NCI-H748 treated with DMSO at 0.1 percent for 48 hours (cell line): ENCODE measurements at places on chromosomes 11 and 22.

GRCh38 chr11:17498475-17498874 is 21.8 kb upstream of the ABCC8 start:
- DNase-seq = no peak

GRCh38 chr11:2114430-2115241 is 24.6 kb downstream of the IGF2 start:
- DNase-seq = no peak

DNA sequence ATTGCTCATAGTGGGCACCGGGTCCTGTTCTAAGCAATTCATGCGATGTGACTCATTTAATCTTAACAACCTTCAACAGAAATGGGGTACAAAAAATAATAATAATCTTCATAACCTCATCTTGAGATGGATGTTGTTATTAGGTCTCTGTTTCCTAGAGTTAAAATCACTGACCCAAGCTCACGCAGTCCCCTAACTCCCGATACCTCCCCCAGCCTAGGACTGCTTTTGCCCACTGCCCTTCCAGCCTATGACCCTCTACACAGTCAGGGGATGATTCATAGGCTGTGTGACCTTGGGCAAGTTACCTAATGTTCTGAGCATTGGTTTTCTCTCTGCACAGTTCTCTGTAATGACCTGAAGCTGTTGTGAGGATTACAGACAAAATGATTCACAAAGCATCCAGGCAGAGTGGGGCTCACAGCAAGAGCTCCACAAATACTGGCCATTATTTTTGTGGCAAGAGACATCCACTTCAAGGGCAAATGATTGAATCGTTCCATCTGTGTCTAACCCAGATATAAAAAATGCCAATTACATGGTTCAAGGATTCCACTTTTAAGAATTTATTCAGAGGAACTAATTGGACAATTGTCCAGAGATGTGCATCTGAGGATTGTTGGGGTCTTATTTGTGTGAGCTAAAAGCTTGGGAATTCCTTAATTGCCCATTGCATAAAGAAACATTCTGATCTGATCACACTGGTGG is 20.0 kb downstream of the MTFP1 start:
- no peak for DNase-seq

DNA sequence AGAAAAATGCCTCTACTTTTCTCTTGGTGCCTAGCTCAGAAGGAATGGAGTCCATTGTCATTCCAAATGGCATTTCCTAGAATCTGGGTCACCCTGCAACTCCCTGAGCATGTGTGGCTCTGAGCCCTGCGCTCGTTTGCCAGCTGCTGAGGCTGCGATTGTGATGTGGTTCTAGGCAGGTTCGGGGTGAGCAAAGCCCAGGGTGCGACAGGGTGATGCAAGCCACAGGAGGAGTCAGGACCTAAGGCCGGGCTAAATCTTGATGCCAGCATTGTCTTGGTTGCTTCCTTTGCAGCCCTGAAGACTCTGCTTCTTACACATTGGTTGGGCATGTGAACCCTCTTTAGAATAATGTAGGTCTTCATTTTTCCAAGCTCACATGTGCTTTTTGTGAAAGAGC is 131.0 kb downstream of the MORC2 start:
- no peak for DNase-seq

DNA sequence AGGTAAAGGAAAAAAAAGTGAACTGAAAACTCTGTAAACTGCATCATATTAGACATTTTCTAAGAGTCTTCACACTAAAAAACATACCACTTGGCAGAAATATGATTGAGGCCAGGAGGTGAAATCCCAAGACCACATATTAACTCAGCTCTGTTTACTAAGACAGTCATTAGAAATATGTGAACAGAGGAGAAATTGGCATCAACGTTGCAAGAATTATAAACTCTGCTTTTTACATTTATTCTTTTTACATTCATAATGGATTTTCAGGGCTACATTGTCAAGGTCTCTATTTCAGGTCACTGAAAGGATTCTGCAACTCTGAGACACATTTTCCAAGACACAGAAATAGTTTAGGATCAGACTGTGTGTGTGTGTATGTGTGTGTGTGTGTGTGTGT is 1364.0 kb downstream of the LRRC4C start:
- DNase-seq = no peak

DNA sequence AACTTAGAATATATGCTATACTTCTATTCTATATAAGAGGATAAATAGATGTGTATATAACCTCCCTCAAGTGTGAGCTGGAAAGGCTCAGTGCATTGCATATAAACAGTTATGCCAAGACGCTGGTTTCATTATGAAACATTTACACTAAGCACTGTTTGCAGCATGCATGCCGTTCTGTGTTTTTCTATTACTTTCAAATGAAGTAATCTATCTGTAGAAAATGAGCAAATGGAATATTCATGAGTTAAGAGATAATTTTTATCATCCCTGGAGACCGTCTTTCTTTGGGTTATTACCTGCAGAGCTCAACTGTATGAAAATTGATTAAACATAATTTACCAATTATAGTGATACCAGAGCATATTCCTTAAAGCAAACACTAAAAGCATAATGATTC is 925.7 kb upstream of the CCDC90B start:
- DNase-seq = no peak

- no peak for DNase-seq
Observed at GRCh38 chr11:6968816-6969215, 42.6 kb downstream of the ZNF215 start.

DNA sequence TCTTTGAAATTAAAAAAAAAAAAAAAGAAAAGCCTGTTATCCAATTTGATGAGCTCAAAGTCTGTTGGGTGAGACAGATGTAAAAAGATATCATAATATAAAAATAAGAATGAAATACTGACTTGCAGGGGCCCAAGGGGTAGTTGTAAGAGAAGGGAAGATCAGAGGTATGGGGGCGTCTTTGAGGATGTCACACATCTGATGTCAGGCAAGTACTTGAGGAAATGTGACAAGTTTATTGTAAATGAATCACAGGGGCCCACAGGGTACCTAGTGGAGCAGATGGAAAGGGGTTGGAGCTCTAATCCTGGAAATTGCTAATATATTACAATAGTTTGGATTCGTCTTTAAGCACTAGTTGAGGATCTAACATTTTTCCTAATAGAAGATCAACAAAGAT is 131.6 kb downstream of the MAML2 start:
- DNase-seq = no peak

DNA sequence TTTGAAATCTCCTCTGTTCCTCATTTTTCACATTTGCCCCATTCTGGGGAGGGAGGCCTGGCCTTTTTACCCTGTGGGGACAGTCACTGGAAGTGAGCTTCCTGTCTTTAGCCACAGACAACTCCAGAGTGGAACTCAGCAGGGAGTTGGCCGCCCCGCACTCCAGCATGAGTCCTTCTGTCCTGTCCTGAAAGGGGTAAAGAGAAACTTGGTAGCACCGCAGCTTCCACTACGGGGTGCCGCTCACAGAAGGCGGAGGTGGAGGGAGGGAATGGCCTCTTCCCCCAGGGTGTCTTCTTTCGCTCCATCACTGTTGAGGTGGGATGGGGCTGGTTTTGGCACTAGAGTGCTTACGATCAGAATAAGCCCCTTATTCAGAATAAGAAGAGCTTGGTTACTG is 132.2 kb downstream of the ST3GAL4 start:
- DNase-seq = no peak

DNA sequence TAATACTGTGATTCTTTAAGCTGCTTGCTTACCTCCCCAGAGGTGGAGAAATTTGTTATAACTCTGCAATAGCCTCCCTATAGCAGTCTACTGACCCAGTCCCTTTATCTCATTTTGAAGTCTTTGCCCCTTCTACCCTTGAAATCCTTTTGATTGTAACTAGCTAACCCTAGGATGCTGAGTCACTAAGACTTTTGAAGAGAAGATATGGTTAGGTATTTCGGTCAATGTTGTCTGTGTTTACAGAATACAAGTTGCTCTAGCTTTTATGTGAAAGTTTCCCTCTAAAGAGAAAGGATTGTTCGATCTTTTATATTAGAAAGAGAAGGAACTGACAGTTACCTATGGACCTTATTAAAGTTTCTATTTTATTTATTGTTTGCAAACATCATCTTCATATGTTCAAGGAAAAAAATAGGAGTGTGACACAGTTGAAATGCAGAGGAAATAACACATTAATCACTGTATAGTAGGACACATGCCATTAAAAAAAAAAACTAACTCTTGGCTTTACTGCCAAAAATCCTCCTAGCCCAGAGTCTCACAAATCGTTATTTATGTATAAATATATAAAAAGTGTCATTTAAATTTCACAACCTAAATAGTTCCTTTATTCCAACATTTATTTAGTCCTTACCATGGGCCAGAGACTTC is 3.1 kb downstream of the HYLS1 start:
- no peak for DNase-seq
